ENCODE measurements at places on chromosomes 5 and 9.

DNA sequence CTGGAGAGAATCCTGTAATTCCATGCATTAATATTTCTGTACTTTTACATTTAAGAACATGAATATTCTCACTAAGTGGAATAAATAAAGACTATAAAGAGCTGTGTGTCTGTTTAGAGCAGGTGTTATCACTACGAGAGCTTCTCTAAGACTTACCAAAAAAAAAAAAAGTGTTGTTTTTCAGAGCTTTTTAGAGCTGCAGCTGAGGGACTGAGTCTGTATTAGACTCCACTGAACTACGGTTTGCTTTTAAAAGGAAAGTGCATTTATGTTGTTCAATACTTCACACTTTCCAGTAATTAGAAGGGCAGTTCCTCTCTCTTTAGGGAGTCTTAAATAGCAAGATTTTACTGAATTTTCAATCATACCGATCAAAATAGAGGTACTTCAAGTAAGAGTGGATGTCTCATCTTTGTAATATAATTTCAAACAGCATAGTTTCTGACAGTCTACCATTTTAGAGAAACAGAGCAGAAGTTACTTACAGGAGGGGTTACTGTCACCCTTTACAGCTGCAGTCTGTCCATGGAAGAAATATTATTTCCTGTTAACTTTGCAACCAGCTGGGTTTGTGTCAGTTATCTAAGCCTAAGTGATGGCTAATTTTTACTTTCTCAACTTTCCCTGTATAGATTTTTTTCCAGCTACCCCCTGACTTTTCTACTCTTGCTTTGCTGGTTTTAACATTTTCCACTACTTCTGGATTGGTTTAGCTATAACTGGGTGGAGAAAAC, 2.4 kb downstream of the SYK start:
- no peak for DNase-seq

GRCh38 chr5:616484-617039, 4.4 kb downstream of the CEP72 start:
- no peak for DNase-seq

DNA sequence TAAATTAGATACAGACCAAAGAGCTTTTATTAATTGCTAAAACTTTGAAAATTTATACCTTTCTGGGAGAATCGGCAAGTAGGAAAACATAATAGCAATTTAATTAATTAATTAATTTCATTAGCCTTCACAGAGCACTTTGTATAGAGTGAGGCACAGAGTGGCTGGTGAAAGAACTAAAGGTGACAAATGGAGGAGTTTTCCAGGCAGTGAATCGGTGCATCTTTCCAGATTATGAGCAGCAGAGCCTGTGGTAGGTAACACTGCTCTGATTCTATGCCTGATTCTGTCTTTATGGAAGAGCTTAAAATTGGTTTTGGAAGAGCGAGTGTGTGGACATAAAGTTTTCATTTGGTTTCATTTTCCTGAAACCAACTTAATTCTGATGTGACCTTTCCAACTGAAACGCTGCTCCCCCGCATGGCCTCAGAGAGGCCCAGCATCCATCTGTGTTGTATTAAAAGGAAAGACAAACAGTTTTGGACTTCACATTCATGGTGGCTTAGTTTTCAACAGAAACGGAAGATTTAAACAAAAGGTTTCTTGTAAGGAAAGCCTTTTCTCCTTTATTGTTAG, 188.9 kb upstream of the RPS23 start:
- no peak for DNase-seq

DNA sequence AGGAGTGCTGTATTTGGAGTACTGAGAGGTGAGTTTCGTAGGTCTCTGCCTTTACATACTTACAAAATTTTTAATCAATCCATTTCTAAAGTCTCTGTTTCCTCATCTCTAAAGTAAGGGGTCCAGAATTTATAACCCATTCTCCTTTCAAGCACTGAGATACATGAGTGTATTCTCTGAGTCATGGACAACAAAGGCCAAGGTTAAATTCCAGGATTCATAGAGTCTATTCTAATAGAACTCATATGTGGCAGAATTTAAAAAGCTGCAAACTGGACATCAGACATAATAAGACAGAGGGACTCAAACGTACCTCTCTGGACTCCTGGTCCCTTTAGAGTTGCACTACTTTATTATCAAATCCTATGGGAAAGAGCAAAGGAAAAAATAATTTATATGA, 112.5 kb upstream of the SLIT3 start:
- no peak for DNase-seq

DNA sequence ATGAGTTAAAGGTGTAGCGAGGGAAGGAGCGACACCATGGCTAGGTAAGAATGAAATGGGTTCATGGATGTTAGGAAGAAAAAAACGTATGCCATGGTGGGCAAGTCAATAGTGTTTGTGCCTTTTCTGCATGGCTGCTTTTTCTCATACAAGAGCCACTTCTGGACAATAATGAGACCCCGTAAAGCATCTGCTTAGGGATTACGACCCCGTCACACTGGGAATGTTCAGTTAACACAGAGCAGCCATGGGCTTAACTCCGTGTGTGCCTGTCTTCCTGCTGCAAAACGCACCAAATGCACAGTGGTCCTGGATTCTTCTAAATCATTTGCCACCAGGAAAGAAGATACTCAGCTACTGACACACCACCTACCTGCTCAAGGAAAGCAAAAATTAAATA, 81.8 kb downstream of the NFIB start:
- DNase-seq = no peak

DNA sequence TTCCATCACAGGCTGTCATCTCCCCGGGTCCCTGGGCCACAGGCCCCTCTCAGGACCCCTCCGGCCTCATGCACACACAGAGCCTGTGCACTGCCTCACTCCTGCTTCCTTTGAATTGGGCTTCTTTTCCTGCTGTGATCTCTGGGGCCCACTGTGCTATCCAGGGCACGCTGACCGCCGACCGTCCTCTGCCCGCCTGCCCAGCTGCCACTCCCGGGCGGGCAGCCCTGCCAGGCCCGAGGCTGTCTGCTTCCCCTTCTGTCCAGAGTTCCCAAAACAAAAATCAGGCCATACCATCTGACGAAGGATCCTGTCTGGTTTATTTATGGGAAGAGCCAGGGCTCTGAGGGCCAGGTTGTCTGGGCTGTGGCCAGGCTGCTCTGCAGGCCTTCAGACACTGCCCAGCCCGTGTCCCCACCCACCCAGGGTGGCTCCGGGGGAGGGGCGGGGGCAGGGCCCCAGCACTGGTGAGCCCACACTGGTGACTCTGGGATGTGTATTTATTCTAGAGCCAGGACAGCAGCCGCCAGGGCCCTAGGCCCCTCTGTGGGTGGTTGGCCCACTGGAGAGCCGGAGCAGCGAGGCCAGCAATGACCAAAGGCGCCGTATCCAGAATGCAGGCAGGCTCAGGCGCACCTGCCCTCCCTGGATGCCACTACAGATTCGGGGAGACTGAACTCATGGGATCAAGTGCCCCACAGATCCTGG, 57.0 kb downstream of the ADAMTS2 start:
- DNase-seq = no peak

DNA sequence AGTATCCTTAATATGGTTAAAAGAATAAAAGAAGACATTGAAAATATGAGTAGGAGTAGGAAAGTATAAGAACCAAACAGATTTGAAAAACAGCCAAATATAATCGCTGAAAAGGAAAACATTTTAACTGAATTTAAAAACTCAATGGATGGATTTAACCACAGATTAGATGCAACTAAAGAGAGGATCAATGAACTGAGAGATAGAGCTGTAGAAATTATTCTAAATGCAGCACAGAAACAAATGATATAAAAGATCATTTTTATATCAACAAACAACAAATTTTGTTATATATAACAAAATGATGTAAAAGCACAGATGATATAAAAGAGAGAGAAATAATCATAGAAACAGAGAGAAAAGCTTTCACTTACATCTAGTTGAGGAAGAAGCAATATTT, 29.3 kb upstream of the COL5A1 start:
- DNase-seq = no peak
